Fibroblast of lung (primary cell): ENCODE measurements at places on chromosomes 5 and 9. TPM values are rescaled to one million over a fixed set of nuclear protein-coding genes. Genes with fewer than 3 reads are reported as not detected.

NIM1K gene
- total RNA-seq = 7.7 and 14.7 TPM in 2 replicates

PCDHGA4 gene
- 2.8 and 7.6 TPM in 2 replicates for total RNA-seq

DNA sequence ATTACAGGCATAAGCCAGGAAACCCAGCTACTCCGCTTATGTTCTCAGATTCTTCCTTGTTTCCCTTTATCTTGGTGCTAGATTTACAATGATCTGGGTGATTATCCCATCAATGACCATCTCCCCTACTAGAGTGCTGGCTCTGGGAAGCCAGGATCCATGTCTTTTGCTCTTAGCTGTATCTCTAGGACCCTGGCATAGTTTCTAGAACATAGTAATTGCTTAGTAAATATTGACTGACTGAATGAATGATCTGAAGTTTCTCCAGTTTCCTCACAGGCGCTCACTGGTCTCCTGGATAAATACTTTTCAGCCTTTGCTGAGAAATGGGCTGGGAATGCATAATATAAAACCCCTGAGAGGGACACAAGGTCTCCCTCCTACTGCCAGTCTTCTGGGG, 60.0 kb upstream of the KLF9 start:
- no peak for DNase-seq

DNA sequence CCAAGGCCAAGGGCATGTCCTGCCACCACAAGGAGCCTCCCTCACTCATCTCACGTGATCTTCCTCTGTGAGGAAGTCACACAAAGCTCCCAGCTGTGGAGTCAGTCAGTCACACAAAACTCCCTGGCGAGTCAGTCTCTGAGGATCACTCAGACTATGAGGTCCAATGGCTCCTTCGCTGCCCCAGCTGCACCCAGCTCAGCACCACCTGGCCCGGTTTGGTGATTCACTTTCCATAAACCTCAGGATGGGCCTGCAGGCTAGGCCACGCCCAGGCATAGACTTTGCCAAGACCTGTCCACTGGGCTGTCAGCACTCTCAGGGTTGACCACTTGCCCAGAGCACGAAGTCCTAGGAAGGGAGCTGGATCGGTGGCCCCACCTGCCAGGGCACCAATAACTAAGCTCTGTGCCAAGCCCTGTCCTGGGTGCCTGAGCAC, 233.8 kb downstream of the HSPA4 start:
- DNase-seq = peak; percentile 67

DNA sequence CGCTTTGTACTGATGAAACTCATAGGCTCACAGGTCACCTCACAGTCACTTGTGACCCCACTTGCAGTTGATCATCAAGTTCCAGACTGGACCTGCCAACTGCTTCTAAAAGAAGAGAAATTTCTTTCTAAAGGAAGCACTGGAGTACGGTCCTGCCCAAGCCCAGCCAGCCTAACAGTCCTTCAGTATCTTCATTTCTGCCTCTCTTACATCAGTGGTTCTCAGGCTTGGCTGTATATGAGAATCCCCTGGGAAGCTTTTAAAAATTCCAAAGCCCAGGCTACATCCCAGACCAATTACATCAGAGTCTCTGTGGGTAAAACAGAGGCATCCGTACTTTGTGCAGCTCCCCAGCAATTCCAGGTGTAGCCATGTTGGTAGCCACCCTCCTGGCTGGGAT, 282.1 kb downstream of the NFIB start:
- no peak for DNase-seq

DNA sequence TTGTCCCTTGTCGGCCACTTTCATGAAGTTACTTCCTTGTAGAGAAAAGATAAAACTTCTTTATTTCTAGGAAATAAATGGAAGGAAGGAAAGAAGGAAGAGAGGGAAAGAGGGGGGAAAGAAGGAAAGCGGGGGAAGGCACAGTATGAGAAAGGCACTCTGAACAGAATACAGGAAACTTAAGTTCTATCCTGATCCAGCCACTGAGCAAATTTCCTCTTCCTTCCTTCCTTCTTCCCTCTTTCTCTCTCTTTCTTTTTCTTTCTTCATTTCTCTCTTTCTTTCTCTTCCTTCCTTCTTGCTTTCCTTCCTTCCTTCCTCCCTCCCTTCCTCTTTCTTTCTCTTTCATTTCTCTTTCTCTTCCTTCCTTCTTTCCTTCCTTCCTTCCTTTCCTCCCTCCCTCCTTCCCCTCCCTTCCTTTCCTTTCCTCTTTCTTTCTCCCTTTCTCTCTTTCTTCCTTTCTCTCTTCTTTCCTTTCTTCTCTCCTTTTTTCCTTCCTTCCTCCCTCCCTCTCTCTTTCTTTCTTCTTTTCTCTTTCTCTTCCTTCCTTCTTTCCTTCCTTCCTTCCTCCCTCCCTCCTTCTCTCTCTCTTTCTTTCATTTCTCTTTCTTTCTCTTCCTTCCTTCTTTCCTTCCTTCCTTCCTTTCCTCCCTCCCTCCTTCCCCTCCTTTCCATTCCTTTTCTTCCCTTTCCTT, 240.2 kb upstream of the BRINP1 start:
- no peak for DNase-seq
